ENCODE measurements at places on chromosomes 3 and 15.

DNA sequence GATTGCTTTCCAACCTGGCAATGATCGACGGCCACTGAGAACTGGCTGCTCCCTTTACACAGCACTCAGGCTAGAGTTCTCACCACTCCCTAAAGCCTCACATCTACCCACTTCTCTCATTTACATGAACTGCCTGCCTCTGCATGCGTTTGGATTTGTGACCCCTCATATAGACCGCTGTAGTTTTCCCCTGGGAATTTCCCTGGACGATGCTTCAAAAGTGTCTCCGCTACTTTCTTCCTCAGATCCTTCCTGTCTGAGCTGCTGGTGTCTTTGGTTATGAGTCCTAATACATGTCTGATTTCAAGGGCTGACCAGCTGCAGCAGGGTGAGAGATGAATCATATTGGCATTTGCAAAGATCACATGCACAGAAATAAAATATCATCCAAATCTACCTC, 116.7 kb upstream of the ETV5 start:
- no peak for DNase-seq

DNA sequence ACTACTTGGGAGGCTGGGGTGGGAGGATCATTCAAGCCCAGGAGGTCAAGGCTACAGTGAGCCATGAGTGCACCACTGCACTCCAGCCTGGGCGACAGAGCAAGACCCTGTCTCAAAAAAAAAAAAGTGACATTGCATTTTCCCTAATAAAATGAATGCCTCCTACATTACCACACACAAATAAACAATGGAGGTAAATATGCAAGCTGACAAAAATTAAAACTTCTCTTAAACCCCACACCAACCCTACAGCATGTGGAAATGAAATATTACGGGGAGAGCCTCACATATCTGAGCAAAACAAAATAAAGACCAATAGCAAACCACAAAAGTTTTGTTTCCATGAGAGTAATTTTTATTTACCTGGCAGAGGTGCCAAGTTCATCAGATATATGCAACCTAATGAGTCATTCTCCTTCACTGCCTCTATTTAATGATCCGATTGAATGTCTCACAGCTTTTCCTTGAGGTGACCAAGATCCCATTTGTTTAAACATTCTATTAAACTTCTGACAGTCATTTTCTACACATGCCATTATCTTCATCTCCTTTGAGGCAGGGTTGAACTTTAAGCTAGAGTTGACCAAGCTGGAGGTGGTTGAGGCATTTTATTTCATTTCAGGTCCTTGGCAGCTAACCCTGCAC, 9.4 kb upstream of the CAV3 start:
- no peak for DNase-seq

GRCh38 chr3:45516829-45517228, 77.7 kb upstream of the LIMD1 start:
- DNase-seq: no peak

DNA sequence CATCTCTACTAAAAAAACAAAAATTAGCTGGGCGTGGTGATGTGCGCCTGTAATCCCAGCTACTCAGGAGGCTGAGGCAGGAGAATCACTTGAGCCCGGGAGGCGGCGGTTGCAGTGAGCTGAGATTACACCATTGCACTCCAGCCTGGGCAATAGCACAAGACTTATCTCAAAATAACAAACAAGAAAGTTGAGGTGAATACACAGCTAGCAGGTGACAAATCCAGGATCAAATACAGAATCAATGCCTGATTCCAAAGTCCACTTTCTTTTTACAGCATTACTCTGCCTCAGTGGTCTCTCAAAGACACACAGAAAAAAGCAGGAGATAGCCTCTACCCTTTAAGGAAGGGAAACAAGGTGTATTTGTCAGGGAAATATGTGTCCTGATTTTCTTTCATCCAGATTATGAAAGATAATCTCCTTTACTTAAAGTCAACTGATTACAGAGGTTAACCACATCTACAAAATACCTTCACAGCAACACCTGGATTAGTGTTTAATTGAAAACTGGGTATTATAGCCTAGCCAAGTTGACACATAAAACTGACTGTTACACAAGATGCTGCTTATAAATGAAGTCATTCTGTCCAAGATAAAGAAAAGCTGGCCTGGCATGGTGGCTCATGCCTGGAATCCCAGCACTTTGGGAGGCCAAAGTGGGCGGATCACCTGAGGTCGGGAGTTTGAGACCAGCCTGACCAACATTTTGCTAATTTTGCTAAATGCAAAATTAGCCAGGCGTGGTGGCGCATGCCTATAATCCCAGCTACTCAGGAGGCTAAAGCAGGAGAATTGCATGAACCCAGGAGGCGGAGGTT, 4.0 kb upstream of the SLC25A38 start:
- DNase-seq: no peak

- DNase-seq: no peak
These were observed 16.5 kb upstream of the CLDN1 start for GRCh38 chr3:190338717-190339116.

DNA sequence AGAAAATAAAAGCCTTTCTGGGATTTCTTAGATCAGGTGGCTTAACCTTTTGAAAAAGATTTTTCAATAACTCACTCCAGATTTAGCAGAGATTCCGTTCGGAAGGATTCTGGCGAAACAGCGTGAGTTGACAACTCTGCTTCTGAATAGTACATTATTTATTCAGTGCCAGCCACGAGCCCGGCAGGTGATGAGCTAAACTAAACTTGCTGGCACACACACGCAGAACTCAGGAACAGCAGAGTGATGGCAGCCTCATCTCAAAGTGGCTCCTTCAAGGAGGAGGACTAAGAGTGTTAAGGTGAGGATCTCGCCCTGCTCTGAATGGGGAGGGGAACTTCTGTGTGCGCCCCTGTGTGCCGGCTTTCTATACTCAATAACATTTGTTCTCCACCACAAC, 114.3 kb downstream of the FAM43A start:
- no peak for DNase-seq

- DNase-seq: no peak
These were observed 30.7 kb downstream of the CHST14 start for GRCh38 chr15:40501487-40501886.

GRCh38 chr15:64938192-64938591, 26.5 kb downstream of the ANKDD1A start:
- DNase-seq: no peak

DNA sequence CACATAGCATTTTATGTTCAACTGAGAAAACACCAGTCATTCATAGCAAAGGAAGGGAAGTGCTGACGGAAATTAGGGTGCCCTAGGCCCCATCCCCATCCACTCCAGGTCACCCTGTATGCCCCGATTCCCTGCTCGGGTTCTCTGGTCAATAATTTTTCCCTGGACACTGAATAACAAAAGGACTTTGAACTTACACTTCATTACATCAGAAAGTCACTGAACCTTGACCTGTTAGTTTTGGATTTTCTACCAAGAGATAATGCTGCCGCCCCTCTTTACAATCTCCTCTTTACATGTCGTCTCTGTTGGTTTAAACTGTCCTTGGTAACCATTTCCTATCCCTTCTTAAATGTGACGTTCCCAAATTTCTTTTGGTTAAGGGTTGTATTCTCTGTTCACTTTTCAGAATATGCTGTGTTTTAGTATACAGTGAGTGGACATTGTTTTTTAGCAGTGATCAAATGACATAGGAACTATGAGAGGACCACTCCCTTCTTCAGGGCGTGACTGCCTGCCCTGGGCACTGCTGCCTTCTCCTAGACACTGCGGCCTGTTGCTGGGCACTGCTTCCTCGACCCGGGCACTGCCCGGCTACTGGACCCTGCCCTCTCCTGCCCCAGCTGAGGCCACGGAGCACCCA, 13.6 kb upstream of the AHSG start:
- no peak for DNase-seq

DNA sequence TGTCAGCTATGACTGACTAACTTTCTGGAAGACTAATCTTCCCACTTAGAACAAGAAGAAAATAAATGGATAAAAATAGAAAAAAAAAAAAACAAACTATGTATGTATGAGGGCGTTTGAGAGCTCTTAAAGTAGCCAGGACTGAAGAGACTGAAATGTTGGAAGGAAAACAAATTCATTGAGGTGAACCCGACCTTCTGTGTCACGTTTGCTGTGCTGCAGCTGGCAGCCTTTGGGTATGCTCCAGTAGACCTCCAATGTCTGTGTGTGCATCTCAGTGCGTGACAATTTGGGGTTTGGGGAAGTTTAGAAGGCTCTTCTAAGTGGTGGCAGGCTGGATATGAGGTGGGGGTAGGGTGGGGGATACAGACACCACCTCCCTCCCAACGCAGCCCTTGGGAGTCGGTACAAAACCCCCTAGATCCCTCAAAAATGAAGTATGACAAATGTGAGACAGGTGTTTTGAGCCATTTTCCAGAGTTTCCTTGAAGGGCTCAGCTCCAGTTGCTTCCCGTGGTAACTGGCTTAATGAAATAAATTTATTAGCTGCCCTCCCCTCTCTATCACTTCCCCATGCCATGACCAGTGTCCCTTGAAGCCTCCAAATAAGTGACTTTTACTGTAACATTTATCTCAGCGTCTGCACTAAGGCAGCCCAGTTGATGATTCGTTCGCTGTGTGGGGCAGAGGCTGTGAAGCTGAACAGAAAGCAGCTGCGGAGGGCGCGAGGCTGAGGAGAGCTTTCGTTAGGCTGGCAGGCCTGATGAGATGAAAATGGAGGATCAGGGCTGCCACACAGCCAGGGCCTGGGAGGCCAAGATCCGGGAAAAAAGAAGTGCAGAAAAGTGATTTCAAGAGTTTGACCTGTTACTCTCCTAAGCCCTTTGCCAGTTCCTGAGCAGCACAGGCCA, 34.9 kb upstream of the GABRB3 start:
- no peak for DNase-seq

DNA sequence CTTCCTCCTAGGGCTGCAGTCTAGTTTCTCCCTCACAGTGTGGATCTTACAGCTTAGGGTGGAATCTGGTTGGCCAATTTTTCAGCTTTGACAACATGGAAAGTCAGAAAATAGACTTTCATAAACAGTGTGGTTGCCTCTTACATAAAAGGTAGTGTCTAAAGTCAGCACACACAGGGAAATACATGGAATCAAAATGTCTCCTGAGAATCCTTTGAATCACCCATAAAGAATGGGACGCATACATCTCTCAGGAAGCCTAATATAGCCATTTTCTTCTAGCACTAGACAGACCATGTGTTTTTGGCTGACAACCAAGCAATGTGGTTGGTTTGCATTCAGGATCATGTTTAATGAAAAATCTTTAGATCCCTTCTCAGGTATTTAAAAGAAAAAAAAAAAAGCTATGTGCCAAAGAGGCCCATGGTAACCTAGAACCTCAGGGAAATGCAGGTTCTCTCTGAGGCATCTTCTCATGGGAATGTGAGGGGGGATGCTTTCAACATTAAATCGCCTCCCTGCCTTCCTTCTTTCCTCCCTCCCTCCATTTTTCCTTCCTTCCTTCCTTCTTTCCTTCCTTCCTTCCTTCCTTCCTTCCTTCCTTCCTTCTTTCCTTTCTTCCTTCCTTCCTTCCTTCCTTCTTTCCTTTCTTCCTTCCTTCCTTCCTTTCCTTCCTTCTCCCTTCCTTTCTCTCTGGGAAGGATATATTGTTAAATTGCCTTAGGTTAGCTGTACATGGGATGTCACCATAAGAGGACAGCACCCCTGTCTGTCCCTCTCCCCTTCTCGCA, 34.3 kb upstream of the ZBTB38 start:
- DNase-seq: no peak

- DNase-seq: no peak
These were observed 43.0 kb downstream of the LIPC start for GRCh38 chr15:58474741-58475323.

- DNase-seq: no peak
These were observed at the start of gene GABRA5 for GRCh38 chr15:26866298-26867199. Gene GABRA5, plus strand, starts transcription at chr15:26867062. Its CDS starts 2,187 bp downstream, at chr15:26869249.

DNA sequence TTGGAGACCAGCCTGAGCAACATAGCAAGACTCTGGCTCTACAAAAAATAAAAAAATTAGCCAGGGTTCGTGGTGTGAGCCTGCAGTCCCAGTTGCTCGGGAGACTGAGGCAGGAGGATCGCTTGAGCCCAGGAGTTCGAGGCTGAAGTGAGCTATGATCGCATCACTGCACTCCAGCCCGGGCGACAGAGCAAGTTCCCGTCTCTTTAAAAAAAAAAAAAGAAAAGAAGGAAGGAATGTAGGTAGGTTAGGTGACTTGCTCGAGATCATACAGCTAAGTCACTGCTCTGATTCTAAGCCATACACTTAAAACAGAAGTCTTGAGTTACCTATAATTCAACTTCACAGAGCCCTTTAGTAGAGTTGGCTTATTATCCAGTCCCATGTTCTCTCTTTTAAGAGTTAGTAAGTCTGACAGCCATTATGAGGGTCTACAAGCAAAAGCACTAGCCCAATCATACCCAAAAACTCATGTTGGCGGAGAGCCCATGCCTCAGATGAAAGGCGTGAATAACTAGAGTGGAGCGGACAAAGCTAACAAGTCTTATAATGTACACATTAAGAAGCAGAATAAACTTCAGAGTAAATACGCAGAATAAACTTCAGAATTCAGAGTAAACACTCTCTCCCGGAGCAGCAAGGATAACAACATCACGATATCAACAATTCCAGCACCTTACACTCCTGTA, 768 bp downstream of the AAGAB start:
- no peak for DNase-seq

- no peak for DNase-seq
These were observed 151.1 kb downstream of the SQOR start for GRCh38 chr15:45785897-45786296.

DNA sequence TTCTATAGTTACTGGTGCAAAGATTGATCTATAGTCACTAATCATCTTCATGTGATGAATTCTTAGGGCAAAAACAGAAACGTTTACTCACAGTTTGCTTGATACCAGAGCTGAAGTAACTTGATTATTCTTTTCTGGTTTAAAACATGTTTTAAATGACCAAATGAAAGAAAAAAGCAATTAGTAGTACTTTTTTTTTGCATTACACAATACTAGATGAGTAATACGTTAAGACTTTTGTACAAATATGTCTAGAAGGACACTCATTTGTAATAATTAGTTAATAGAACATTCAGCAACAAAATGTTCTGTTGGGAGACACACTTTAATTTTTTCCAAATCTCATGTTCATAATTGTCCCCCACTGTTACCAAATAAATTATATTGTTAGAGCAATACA, 523.2 kb downstream of the SOX2 start:
- no peak for DNase-seq

GRCh38 chr3:111846717-111847116, 12.3 kb upstream of the PHLDB2 start:
- DNase-seq: no peak

GRCh38 chr3:193400304-193400703, 21.8 kb upstream of the ATP13A5 start:
- DNase-seq: no peak

GRCh38 chr15:76190070-76190564, 121.2 kb downstream of the ETFA start:
- DNase-seq: no peak

- no peak for DNase-seq
These were observed 73.5 kb downstream of the SLC49A4 start for GRCh38 chr3:122868322-122868721.
